ENCODE measurements at places on chromosomes 7 and 10.

GRCh38 chr7:91182819-91183764 lies 81.1 kb upstream of the FZD1 start:
- no peak for DNase-seq

GRCh38 chr7:35900651-35901050 lies 99.8 kb downstream of the SEPTIN7 start:
- no peak for DNase-seq

DNA sequence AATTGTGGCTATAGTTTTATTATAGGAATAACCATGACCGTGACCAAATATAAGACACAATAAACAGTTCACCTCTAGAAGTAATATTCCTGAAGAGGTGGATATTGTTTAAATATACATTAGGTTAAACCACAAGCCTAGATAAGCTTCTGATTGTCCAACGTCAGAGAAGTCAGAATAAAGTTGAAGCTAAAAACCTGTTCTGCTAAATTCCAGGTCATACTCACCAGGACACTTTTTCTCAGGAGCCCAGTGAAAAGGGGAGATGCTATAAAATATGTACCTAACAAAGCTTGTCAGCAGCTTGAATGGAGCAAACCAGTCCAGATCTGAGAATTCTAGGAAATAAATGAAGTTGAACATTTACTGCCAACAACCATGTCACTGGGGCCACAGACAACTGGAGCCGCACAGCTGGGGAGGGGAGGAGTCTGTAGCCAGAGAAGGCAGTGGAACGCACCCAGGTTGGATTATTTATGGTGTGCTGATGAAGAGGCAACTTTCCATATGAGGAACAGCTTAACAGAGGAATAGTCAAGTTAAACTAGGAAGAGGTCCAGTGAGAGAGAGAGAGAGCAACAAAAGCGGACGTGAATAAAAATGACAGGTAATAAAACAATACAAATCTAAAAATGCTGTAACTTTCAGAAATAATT lies 191.1 kb downstream of the ZNF438 start:
- no peak for DNase-seq

- no peak for DNase-seq
Measured at GRCh38 chr10:70737250-70737649, 47.9 kb downstream of the TBATA start.

DNA sequence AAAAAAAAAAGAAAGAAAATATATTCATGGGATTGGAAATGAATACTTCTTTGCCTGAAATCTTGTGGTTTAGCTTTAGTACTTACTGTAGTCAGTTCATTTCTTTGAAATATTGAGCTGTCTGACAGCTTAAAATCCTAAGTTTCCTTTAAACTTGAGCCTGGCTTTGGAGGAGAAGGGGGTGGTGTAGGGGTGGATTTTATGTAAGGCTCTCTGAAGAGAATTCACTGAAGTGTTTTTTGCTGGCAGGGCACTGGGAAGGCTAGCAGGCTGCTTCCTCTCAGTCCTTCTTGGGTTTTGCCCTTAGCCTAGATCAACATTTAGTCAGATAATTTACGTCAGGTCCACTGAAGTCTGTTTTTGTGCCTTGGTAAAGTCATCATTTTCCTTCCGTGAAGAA lies 516.5 kb downstream of the AUTS2 start:
- no peak for DNase-seq

GRCh38 chr10:68989317-68989990 lies 851 bp downstream of the KIFBP start:
- no peak for DNase-seq

DNA sequence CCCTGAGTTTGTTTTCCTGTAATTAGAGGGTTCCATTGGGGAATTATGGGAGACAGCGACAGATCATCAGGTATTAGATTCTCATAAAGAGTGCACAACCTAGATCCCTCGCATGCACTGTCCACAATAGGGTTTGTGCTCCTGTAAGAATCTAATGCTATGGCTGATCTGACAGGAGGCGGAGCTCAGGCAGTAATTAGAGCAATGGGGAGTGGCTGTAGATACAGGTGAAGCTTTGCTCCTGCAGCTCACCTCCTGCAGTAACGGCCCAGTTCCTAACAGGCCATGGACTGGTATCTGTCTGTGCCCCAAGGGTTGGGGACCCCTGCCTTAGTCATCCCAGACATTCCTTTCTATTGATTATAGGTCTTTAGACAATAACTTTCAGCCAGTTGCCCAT lies 894 bp upstream of the ZSCAN21 start:
- no peak for DNase-seq

- DNase-seq = no peak
Measured at GRCh38 chr10:30430544-30431298, 3.3 kb upstream of the MAP3K8 start.

GRCh38 chr10:50595785-50596184 lies 28.0 kb downstream of the SGMS1 start:
- no peak for DNase-seq

DNA sequence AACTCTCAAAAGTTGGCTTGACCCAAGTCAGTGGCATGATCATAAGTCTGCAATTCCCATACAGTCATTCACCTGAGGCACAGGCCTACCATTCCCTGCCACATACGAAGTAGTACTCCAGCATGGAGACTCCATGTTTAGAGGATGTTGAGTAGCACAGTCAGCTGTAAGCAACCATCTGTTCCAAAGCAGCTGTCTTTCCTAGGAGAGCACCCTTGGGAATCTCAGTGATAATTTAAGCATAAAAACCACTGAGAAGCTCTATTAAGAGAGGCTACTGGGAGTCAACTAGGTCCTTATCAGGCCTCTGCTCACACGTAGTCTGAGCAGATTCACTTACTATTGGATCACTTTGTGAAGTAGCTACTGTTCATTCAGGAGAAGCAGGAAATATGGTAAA lies 61.6 kb upstream of the UNC5B start:
- no peak for DNase-seq

DNA sequence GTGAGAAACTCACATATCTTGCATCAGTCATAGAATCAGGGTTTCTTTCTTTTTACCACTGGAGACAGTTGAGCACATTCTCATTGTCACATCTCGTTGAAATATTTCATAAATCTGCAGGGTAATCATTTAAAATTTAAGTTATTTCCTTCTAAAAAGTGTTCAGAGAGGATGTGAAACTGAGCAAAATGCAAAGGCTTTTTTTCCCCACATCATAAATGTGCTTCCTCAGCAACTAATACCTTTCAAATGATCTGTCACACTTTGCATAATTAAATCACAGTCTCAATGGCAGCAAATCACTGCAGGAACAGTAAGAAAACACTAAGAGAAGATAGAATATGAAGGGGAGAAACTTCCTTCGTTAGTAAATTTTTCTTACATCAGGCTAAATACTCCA lies 187.5 kb downstream of the EVX1 start:
- no peak for DNase-seq

DNA sequence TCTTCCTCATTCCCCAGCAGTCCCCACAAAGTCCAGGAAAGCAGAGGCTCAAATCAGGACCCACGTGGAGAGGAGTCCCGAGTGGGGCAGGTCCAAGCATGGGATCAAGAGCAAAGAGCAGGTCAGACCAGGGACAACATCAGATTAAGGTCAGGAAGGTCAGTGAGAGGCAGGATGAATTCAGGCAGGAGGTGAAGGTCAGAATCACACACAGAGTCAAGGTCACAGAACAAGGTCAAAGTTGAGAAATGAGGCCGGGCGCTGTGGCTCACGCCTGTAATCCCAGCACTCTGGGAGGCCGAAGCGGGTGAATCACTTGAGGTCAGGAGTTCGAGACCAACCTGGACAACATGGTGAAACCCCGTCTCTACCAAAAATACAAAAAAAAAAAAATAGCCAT lies 2.3 kb downstream of the MYL10 start:
- no peak for DNase-seq

GRCh38 chr7:23970193-23970592 lies 260.2 kb downstream of the STK31 start:
- DNase-seq = no peak

- no peak for DNase-seq
Measured at GRCh38 chr7:1852517-1853430, 182.7 kb downstream of the ELFN1 start.

DNA sequence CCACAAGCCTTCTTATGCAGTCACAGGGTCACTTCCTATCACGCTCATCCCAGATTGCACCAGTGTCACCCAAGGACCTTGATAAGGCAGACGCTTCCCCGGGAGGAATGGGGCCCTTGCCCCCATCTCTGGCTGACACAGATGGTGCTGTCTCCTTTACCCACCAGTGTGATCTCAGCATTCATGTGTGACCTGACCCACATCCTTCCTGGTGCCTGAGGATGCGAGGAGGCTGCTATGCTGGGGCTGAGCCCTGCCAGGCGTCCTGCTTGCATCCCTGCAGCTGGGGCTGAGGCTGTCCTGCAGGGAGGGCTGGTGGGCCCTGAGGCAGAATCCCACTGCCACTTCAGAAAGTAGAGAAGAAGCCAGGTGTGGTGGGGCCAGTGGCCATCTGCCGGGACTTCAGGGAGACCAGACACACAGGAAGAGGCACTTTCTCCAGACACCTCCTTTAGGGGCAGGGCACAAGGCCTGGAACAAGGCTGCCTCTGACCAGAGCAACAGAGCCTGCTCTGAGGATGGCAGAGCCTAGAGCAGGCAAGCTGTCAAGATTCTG lies 35.3 kb downstream of the RASGEF1A start:
- no peak for DNase-seq

DNA sequence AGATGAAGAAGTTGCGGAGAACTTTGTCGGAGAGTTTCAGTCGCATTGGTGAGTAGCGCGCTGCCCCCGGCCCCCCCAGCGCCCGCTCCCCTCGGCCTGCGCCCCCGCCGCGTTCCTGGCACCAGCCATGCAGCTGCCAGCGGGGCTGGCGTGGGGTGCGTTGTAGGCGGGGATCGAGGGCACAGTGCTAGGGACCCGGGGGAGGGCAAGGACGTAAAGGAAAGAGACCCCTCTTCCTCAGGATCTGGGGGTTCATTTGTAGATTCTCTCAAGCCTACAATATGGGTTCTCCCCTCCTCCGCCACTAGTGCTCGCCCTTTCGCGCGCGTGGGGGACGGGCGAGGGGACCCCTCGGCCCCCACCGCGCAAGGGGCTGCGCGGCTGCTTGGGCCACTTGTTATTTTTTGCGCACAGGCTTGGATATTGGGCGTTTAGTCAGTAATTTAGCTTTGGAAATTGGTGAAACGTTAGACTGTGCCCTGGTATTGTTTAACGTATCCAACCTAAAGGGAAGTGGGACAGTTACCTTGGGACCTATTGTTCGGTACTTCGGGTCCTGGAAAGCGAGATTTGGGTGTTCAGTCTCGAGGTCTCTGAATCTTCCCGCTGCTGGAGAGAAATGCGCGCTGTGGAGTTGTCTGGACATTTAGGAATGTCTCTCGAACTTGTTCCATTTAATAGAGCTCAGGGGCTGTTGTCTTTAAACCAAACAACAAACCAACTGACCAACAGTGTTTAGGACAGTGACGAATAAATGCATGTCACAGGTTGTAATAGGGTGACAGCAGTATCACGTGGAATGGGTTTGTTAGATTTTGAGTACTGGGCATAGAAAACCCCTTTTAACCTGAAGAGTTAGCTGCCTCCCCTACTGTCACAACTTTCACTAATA lies 796 bp downstream of the CDK14 start:
- DNase-seq = peak; percentile 58

- no peak for DNase-seq
Measured at GRCh38 chr10:7610651-7611389, 55.9 kb downstream of the ITIH5 start.

GRCh38 chr7:95630702-95631458 lies 34.6 kb upstream of the PDK4 start:
- no peak for DNase-seq

- no peak for DNase-seq
Measured at GRCh38 chr7:111735661-111736551, 173.6 kb upstream of the IMMP2L start.

- DNase-seq = no peak
Measured at GRCh38 chr10:91162050-91162494, 58.4 kb upstream of the PCGF5 start.

- no peak for DNase-seq
Measured at GRCh38 chr7:56188823-56189346, 72.7 kb upstream of the NUPR2 start.

GRCh38 chr10:53607691-53608090 lies 835.1 kb upstream of the MBL2 start:
- no peak for DNase-seq

DNA sequence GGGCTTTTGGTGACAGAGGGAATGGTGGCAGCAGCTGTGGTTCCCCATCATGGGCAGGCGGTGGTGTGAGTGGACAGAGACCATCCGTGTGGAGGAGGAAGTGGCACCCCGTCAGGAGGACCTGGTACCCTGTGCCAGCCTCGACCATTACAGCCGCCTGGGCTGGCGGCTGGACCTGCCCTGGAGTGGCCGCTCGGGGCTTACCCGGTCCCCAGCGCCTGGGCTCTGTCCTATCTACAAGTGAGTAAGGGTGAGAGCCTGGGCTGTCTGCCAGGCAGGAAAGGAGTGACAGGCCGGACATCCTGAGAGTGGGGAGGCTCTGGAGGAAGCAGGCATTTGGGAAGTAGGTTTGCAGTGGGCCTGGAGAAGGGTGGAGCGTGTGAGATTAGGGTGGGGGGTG lies 2.9 kb upstream of the ZNF467 start:
- DNase-seq = no peak

DNA sequence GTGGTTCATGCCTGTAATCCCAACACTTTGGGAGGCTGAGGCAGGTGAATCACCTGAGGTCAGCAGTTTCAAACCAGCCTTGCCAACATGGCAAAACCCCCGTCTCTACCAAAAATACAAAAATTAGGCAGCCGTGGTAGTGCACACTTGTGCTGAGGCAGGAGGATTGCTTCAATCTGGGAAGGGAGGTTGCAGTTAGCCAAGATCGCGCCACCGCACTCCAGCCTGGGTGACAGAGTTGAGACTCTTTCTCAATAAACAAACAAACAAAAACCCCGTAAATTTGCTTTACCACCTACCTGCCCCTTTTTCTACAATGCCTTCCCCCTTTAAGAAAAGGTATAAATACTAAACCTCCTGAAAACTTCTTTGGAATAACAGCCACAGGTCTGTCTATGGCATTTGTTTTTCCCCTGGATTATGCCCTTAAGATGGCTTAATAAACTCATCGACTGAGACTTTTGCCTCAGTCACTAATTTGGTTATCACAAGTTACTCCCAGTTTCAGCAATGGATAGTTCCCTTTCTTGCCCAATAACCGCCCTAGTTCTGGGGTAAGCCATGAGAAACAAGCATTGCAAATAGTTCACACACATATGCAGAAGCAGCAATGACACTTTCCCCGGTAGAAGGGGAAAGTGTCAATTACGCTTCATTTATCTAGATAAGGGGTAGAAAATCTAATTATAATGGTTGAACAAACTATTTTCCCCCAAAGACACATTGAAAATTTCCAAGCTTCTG lies 52.8 kb upstream of the SVIL start:
- no peak for DNase-seq

DNA sequence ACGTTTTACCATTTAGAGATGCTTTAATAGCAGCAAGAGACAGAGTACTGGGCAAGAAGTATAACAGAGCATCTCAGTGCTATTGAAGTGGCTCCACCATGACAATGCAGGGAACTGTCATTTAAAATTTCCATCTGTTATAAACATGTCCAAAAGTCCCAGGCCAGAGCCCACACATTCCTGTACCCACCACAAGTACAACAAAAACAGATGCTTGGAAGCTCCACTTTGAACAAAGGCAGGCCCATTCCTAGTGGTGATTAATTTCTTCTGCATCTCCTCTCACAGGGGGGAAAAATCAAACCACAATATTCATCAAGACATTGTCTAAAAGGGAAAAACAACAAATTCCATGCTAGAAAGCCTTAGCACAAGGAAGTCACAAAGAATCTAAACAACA lies 627.9 kb downstream of the PARD3 start:
- DNase-seq = no peak

Data from GM06990 (cell line).